ENCODE measurements at places on chromosomes 7 and 10.

GRCh38 chr10:124484661-124485060, 23.0 kb downstream of the LHPP start:
- no peak for DNase-seq

GRCh38 chr7:104652434-104652833, 324.0 kb downstream of the LHFPL3 start:
- DNase-seq: no peak

DNA sequence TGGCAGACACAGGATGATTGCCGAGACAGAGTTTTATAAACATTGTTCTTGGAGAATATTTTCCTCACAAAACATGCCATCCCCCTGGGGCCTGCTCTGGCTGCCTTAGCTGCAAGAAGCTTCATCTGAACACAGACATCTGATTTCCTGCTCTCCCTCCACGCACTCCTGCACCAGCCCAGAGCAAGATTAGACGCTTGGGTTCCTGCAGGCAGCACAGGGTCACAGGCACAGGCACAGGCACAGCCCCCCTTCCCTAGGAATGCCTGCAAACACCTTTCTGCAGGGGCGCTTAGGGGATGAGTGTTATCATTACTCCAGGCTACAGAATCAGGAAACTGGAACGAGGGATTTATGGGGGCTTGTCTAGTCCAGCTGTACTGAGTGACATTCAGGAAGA, 450.3 kb downstream of the GRID1 start:
- DNase-seq: no peak

DNA sequence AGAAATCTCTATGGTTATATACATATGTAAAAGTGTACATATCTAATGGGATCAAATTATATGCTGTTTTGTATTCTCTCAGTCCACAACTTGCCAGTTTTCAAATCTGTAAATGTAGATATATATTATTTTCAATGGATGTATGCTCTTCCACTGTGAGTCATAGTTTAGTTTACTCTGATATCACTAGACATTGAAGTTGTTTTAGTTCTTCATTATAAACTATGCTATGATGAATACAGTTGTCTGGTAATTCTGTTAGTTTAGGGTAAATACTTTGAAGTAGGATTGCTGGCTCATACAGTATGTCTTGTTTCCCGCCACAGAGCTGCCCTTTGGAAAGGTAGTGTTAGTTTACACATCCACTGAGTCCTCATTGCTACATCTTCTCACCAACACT, 25.2 kb downstream of the SDK1 start:
- DNase-seq: no peak

DNA sequence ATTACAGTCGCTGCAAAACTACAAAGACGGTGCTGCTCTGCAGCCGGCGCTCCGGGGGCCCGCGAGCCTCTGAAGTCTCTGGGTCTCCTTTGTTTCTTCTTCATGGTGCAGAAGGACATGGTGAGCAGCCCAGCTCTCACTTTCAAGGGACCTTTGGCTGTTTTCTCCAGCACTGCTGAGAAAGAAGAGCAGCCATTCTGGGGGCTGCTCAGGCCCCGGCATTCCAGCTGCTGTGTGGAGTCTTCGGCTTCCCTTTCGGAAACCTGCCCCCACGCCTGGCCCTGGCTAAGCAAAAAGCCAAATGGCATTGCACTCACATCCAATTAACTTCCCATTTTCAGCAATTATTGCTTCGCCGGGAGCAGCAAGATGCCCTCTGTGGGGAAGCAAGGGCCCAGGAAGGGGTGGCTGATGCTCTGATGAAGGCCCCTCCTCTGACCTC, 555.7 kb downstream of the PTPRN2 start:
- DNase-seq: no peak

GRCh38 chr7:26265065-26265464, 26.6 kb upstream of the SNX10 start:
- DNase-seq: no peak

- no peak for DNase-seq
These were observed 261.6 kb downstream of the CELF2 start for GRCh38 chr10:11279314-11279713.

DNA sequence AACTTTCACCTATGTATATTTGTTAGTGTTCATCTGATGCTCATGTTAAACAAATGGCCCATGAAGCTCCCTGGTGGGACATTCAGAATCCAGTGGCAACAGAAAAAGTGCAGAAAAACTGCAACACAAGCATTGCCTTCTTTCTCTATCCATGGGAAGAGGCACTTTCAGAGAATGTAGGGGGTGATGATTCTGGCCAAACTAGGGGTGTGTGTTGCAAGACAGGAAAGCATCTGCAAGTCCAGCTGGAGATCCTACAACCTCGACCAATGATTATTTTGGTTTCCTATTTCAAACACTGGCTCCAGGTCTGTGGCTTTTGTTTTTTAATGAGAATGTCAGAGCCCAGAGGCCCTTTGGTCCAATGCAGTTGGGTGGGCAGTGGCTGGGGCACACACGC, 198.7 kb downstream of the CXCL12 start:
- DNase-seq: no peak

- no peak for DNase-seq
These were observed 10.0 kb downstream of the ZNF777 start for GRCh38 chr7:149450821-149451220.

GRCh38 chr7:45176091-45176490, 18.5 kb downstream of the RAMP3 start:
- no peak for DNase-seq

DNA sequence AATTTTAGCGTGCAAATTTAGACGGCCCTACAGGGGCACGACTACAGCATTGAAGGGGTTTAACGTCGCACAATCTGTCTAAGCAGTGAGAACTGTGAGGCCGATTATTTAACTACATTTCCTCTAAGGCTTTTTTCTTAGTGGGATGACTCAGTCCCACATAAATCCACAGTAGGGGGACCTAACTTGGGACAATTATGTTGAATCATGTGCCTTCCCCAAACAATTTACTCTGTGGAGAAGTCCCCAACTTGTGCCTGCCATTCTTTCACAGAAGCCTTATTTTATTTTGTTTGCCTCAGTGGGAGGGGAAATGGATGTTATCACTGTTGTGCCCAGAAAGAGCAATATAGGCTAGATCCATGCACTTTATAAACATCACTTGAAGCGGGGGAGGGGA, 80.3 kb upstream of the CDCA7L start:
- DNase-seq: no peak

GRCh38 chr7:151595702-151596350, 76.1 kb upstream of the RHEB start:
- DNase-seq: no peak

DNA sequence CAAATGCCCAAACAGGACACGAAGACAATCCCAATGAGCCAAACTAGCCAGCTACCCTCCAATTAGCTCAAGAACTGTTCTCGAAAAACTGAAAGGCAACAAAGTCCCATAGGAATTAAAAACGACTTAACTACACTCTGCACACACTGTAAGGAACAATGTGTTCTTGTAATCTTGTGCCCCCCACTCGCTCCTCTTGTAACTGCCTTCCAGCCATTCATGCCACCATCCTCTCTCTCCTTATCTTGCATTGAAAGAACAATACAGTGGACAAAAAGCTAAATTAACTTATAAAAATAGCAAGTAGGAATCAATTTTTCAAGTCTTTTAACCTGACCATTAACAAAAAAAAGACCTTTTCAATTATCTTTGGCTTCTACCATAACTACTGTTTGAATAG, 2.9 kb downstream of the CYTH3 start:
- no peak for DNase-seq

DNA sequence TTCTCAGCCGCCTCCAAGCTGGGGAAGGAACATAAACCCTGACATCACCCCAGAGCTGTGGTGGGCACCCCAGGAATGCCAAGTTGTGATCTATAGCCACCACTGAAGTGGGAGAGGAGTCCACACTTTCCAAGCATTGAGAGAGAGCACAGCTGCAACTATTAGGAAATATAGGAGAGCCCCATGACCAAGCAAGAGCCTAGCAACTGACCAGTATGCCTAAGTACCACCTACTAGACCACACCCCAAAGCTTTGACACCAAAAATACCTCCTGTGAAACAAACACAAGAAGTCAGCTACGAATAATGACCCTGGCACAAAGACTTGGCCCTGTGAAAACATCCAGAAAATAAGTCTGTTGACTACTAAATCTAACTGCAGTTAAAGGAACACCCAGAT, 804.1 kb upstream of the IGFBP3 start:
- DNase-seq: no peak

DNA sequence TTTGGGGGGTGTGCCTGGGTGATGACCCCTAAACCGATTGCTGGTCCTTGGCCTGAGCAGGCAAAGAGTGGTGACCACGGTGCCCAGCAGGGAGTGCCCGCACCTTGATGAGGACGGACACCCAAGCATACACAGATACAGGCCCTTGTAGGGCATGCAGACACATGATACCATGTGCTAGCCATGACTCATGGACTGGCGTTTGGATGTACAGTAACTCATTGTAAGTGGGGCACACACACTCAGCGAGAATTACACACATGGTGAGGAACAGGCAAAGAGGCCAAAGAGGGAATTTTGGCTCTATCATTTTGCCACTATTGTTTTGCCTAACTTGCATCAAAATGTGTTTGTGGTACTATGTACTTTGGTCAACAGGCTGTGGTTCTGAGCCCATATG, 24.1 kb downstream of the KAZALD1 start:
- DNase-seq: no peak

GRCh38 chr10:80530251-80530650, 7.5 kb upstream of the SH2D4B start:
- DNase-seq: no peak

- no peak for DNase-seq
These were observed 87.3 kb downstream of the CCSER2 start for GRCh38 chr10:84415539-84416244.

DNA sequence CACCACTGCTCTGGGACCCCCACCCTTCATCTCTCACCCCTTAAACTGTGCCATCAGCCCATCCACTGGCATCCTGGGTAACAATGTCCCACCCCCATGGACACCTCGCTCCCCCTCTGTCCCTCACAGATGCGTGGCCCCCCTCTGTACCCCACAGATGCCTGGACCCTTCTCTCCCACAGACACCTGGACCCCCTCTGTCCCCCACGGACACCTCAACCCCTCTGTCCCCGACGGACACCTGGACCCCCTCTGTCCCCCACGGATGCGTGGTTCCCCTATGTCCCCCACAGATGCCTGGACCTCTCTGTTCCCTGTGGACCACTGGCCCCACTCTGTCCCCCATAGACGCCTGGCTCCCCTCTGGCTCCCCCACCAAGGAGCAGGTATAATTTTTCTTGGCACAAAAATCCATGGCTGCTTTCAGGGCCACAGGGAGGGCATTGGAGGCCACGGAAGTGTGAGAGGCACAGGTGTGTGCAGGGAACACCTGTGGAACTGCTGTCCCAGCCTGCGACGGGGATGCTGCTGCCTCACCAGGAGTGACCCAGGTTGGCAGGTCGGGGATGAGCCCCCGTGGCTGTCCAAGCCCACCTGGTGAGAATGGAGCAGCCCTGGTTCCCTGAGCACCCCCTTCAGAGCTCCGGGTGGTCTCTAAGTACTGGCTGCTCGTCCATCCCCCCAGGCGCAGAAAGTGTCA, 193.5 kb downstream of the PTPRN2 start:
- no peak for DNase-seq

- no peak for DNase-seq
These were observed 45.6 kb upstream of the TES start for GRCh38 chr7:116164552-116165306.

GRCh38 chr10:126843299-126843934, 61.8 kb upstream of the DOCK1 start:
- DNase-seq: no peak

DNA sequence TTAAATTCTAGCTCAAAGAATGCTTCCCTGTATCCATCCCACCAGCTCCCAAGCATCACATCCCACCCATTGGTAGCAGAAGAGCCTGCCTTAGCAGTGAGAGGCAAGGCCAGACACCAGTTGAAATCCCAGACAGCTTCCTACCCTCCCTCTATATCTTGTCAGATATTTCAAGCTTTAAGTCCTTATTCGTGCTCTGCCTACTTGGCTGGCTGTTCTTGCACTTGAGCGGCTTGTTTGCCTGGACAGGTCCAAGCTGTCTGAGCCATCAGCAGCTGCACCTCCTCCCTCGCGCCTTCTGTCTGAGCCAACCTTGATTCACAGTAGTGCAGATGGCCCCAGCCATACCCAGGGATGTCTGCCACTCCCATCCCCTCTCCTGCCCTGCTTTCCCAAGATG, 16.4 kb downstream of the LRRC4 start:
- no peak for DNase-seq

DNA sequence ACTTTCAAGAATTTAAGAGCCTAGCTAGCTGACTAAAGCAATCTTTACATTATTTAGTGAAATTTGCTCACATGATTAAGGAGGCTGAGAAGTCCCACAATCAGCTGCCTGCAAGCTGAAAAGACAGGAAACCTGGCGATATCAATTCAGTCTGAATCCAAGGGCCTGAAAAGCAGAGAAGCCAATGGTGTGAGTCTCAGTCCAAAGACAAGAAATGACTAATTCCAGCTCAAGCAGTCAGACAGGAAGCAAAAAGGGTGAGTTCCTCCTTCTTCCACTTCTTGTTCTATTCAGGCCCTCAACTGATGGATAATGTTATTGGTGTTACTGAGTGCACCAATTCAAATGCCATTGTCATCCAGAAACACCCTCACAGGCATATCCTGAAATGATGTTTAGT, 1231.6 kb upstream of the CELF2 start:
- no peak for DNase-seq

DNA sequence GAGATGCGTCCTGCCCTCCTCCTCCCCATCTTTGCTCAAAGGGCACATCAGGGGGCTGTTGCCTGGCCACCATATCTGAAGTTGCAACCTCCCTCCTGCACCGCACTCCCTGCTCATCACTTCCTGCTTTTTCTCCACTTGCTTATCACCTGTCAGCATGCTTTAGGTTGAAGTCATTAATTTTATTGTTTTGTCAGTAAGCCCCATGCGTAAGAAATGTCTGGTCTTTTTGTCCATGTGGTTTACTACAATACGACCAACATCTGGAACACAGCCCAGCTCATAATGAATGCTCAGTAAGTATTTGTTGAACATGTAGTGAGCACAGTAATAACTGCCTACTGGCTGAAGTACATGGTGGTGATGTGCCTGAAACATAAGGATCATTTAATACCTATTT, 71.6 kb upstream of the GJD4 start:
- no peak for DNase-seq

DNA sequence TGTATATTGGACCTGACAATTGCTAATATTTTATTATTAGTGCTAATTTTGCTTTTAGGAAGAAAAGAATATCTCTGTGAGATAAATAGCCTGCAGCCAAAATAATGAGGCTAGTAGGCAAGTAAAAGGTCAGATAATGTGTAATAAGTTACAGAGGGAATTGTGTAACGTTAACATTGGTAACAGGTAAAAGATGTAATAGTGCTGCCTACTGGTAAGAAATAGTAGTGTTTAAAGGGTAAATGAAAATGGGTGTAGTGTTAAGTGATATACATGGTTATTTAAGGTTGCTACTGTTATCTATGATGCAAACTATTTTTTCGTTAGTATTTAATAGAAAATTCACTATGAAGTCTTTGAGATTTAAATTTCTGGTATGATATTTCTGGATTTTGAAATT, 9.2 kb upstream of the FOXP2 start:
- DNase-seq: peak; percentile 77

- DNase-seq: no peak
These were observed 225.8 kb downstream of the IPMK start for GRCh38 chr10:58041901-58042300.

- DNase-seq: no peak
These were observed 41.9 kb downstream of the CYCS start for GRCh38 chr7:25083201-25083600.

- no peak for DNase-seq
These were observed 97.3 kb downstream of the CLEC2L start for GRCh38 chr7:139620676-139621344.
